Thymus (tissue), 14 donors: ENCODE measurements at places on chromosomes 1 and 21. TPM values are rescaled to one million over a fixed set of nuclear protein-coding genes. Genes with fewer than 3 reads are reported as not detected.
A peak's percentile ranks its signal among the peaks of the same experiment; 100 is the strongest.

The SPEN gene
- 16.3 TPM for total RNA-seq

The FBXO44 gene
- 8.6 TPM for total RNA-seq

The KIRREL1 gene
- 5.9 TPM for total RNA-seq

GRCh38 chr1:227428803-227429202, 110.5 kb upstream of the CDC42BPA start:
- H3K36me3 ChIP-seq = no peaks in the 10 kb centered on the region
- no peak for DNase-seq
- no peak overlapping the region for H3K27ac ChIP-seq
- H3K4me3 ChIP-seq = no peak overlapping the region
- H3K4me1 ChIP-seq = no peaks in the 10 kb centered on the region

GRCh38 chr21:17427831-17428483, 84.9 kb upstream of the CXADR start:
- H3K4me3 ChIP-seq = no peak overlapping the region
- no peaks in the 10 kb centered on the region for H3K36me3 ChIP-seq
- no peak for DNase-seq
- no peaks in the 10 kb centered on the region for H3K4me1 ChIP-seq

DNA sequence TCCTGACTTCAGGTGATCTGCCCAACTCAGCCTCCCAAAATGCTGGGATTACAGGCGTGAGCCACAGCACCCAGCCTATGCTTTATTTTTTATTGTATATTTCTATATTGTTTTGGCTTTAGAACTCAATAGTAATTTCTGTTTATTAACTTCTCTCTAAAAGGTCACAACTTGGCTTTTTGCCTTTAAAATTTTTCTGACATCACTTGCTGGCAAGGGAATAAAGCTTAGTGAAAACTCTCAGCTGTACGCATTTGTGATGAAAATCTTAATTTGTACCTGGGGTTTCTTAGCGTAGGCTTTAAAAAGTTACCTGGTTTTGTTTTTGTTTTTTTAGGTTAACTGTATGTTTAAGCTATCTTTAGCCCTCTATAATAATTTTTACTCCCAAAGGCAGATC, 36.2 kb downstream of the B3GALNT2 start:
- no peak overlapping the region for H3K27ac ChIP-seq
- no peak for DNase-seq

DNA sequence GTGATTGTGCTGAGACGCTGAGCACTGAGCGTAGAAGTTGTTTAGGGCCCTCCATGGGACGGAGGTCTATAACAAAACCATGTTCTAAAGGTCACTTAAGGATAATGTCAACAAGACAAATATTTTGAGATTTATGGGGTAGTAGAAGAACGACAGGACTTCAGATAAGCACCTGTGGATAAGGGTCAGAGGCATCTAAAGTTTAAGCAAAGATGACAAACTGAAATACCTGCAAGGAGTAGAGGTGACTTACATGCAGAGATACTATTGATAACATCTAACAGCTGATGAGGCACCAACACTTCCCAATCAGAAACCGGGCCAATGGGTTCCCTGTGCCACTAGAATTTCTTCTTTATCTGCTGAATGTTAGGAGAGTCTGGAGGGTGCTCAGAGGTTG, 83.5 kb downstream of the CENPF start:
- DNase-seq = no peak
- H3K27ac ChIP-seq = no peak overlapping the region
- no peaks in the 10 kb centered on the region for H3K36me3 ChIP-seq

DNA sequence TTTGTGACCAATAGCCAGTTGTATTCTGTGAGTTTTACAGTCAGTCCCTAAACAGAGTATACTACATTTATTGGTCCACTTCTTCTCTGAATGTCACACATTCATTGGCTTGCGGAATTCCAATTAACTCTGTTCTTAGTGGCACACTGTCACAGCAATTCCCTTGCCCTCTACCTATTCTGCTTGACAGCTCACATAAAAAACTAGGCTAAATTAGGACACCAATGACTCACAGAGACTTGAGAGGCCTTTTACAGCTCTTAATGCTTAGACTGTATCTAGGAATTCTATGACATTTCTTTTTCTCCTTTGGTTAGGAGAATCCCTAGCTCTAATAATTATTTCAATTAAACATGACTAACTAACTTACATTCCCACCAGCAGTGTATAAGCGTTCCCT, 104.1 kb downstream of the NEGR1 start:
- H3K4me1 ChIP-seq = no peaks in the 10 kb centered on the region
- H3K4me3 ChIP-seq = no peak overlapping the region
- H3K36me3 ChIP-seq = no peaks in the 10 kb centered on the region
- no peak for DNase-seq

- DNase-seq = no peak
- H3K36me3 ChIP-seq = no peaks in the 10 kb centered on the region
- no peaks in the 10 kb centered on the region for H3K4me1 ChIP-seq
- H3K27me3 ChIP-seq = no peaks in the 10 kb centered on the region
- no peak overlapping the region for H3K27ac ChIP-seq
Observed at GRCh38 chr1:238214449-238214848, 323.7 kb upstream of the ZP4 start.

DNA sequence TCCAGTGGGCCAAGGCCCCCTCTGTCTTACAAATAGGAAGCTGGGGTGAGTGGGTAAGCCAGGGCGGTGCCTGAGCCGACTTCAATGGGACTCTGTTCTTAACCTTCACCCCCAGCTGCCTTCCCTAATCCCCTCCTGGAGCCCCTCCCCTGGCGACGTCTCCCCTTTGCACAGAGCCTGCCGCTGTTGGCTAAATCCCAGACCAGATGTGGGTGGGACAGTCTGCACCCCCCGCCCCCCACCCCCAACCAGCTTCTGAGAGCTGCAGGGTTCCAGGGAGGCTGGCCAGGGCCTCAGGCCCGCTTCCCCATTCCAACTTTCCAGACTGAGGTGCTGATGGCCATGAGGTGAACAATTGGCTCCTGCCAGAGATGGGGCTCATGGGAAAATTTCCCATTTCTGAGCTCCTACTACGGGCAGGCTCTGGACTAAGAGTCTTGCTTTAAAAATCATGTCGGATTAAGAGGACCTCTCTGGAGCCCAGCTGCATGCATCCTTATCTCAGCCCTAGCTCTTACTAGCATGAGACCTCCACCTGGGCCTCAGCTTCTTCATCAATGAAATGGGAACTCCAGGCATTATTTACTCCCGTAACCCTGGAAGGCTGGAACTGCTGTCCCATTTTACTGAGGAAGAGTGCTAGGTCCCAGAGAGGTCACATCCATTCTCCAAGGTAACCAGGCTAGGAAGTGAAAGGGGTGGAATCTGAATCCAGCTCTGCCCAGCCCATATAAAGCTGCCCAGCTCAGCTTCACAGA, 6.4 kb downstream of the COL8A2 start:
- no peak for DNase-seq
- H3K4me3 ChIP-seq = no peak overlapping the region
- no peak overlapping the region for H3K27ac ChIP-seq
- peaks cover 21% of the 10 kb centered on the region for H3K27me3 ChIP-seq
- peaks cover 7% of the 10 kb centered on the region for H3K4me1 ChIP-seq

- H3K27ac ChIP-seq = no peak overlapping the region
- DNase-seq = no peak
- H3K4me1 ChIP-seq = no peaks in the 10 kb centered on the region
- H3K4me3 ChIP-seq = no peak overlapping the region
Observed at GRCh38 chr1:108059945-108060344, 95.0 kb upstream of the VAV3 start.

GRCh38 chr1:190001187-190001586, 476.5 kb downstream of the BRINP3 start:
- no peak overlapping the region for H3K4me3 ChIP-seq
- no peaks in the 10 kb centered on the region for H3K4me1 ChIP-seq
- no peaks in the 10 kb centered on the region for H3K36me3 ChIP-seq
- no peak for DNase-seq
- no peaks in the 10 kb centered on the region for H3K27me3 ChIP-seq

- no peak for DNase-seq
- peak within 1 kb of the TSS; percentile 73 for H3K27ac ChIP-seq
- peak within 1 kb of the TSS; percentile 67 for H3K4me3 ChIP-seq
- H3K36me3 ChIP-seq = peaks cover 3% of the 10 kb centered on the region
- no peaks in the 10 kb centered on the region for H3K27me3 ChIP-seq
- peaks cover 37% of the 10 kb centered on the region for H3K4me1 ChIP-seq
Observed at GRCh38 chr1:153535242-153536011, at the start of gene S100A6. Gene S100A6 (minus strand): TSS chr1:153535991. CDS start chr1:153535339, 652 bp downstream.

DNA sequence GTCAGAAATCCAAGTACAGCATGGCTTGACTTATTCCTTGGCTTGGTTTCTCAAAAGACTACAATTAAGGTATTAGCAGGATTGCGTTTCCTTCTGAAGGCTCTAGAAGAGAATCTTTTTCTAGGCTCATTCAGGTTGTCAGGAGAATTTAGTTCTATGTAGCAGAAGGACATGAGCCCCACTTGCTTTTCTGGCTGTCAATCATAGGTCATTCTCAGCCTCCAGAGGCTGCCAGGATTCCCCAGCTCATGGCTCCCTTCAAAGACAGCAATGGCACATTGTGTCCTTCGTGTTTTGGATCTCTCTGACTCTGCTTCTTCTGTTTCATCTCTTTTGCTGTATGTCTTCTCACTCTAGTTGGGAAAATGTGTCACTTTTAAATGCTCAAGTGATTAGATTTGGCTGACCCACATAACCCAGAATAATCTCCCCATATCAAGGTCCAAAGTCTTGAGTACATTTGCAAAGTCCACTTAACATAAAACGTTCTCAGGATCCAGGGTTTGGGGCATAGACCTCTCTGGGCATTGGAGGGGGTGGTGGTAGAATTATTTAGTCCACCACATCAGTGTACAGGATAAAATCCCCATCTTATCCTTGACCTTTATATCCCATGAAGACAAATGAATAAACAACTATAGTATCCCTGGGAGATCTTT, 126.7 kb upstream of the BCL9 start:
- H3K27me3 ChIP-seq = no peaks in the 10 kb centered on the region
- no peak overlapping the region for H3K27ac ChIP-seq
- H3K36me3 ChIP-seq = no peaks in the 10 kb centered on the region
- H3K4me1 ChIP-seq = no peaks in the 10 kb centered on the region
- H3K4me3 ChIP-seq = no peak overlapping the region
- DNase-seq = no peak

- H3K27ac ChIP-seq = peak overlapping the region; percentile 73
- H3K4me3 ChIP-seq = no peak overlapping the region
- peaks cover 3% of the 10 kb centered on the region for H3K36me3 ChIP-seq
- DNase-seq = no peak
- peaks cover 27% of the 10 kb centered on the region for H3K4me1 ChIP-seq
Observed at GRCh38 chr1:37922767-37923550, 23.9 kb downstream of the INPP5B start.

DNA sequence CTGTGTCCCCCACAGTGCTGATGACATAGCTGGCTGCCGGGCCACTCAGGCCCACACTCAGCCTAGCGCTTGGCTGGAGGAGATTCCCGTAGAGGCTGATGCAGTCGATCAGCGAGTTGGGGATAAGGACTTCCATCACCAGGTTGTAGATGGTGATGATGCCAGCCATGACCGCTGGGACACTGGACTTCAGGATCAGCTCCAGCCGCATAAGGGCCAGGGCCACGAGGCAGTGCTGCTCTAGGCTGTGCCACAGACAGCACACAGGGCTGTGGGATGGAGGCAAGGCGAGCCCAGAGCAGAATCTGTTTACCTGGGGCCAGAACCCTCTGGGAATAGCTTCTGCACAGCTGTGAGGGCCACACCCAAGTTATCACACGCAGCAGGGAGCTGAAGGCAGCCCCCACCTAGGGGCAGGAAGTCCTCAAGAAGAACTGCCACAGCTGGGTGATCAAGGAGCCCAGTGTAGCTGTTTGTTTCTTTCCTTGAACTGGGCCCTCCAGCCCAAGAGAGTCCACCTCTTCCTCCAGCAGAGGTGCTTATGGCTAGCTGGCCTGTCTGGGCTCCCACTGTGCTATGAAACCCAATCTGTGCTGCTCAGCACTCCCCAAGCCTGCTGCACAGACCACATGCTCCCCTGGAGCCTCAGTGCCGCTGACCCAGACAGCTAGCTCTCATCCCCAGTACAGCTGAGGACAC, 6.2 kb downstream of the SLC2A1 start:
- no peaks in the 10 kb centered on the region for H3K27me3 ChIP-seq
- DNase-seq = peak; percentile 68
- H3K4me3 ChIP-seq = peak overlapping the region; percentile 12
- peaks cover 43% of the 10 kb centered on the region for H3K4me1 ChIP-seq
- H3K27ac ChIP-seq = peak overlapping the region; percentile 85

GRCh38 chr1:7356079-7356478, 415.0 kb upstream of the VAMP3 start:
- H3K36me3 ChIP-seq = no peaks in the 10 kb centered on the region
- no peaks in the 10 kb centered on the region for H3K27me3 ChIP-seq
- no peak overlapping the region for H3K27ac ChIP-seq

DNA sequence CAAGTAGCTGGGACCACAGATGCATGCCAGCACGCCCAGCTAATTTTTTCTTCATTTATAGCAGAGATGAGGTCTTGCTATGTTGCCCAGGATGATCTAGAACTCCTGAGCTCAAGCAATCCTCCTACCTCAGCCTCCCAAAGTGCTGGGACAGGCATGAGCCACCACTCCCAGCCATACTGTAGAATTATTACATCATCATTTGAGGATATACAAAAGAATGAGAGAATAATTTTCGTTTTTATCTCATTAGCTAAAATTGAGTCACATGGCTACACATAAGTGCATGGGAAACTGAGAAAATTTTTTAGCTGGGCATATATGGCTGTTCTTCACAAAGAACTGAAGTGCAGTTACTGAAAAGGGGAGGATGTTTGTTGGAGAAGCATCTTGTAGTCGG, 21.2 kb downstream of the STXBP3 start:
- no peaks in the 10 kb centered on the region for H3K4me1 ChIP-seq
- peaks cover 41% of the 10 kb centered on the region for H3K36me3 ChIP-seq
- DNase-seq = no peak
- no peak overlapping the region for H3K27ac ChIP-seq
- H3K4me3 ChIP-seq = no peak overlapping the region

GRCh38 chr1:44512313-44512885, 107.3 kb downstream of the RNF220 start:
- DNase-seq = no peak
- no peaks in the 10 kb centered on the region for H3K4me1 ChIP-seq
- no peak overlapping the region for H3K27ac ChIP-seq
- no peak overlapping the region for H3K4me3 ChIP-seq

- H3K4me3 ChIP-seq = no peak overlapping the region
- H3K27ac ChIP-seq = peak overlapping the region; percentile 78
- no peak for DNase-seq
- H3K36me3 ChIP-seq = no peaks in the 10 kb centered on the region
Observed at GRCh38 chr1:229252228-229252984, 18.5 kb upstream of the RAB4A start.

DNA sequence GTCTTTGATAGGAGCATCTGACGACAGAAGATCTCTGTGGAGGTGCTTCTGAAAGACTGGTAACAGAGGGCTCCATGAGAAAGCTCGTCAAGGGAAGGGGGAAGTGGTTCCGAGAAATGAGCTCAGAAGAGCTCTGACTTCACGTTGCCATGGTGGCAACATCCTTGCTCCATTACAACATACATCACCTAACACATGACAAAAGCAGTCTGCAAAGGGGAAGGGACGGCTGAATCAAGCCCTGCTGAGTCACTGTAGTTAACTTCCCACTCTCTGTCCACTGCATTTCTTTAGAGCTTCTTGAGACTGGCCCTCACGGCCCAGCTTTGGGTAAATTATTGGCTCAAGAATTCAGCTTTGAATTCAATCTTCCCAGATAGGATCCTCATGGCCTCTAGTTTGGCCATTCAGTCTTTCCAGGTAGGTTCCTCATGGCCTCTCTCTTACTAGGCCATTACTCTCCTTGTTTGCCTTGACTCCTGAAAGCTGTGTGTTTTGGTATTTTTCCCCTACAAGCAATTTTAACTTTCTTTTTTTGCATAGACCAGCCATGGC, 88.0 kb upstream of the ZNF648 start:
- no peak for DNase-seq
- H3K27me3 ChIP-seq = no peaks in the 10 kb centered on the region
- H3K4me3 ChIP-seq = no peak overlapping the region
- peak overlapping the region; percentile 43 for H3K27ac ChIP-seq
- no peaks in the 10 kb centered on the region for H3K4me1 ChIP-seq
- H3K36me3 ChIP-seq = no peaks in the 10 kb centered on the region
